Stimulated activated CD4-positive, alpha-beta T cell treated with anti-CD3 and anti-CD28 coated beads, Interleukin-1b, Interleukin-23, amount 100 ng/mL, for 1 hour (primary cell): ENCODE measurements at places on chromosomes 12 and 14.

GRCh38 chr14:75283162-75283832 is 4.7 kb downstream of the FOS start:
- DNase-seq, result no peak

- no peak for DNase-seq
Observed at GRCh38 chr12:57216014-57216911, at the start of gene NXPH4. Gene NXPH4, plus strand, starts transcription at chr12:57216794. Its CDS starts 176 bp downstream, at chr12:57216970.

DNA sequence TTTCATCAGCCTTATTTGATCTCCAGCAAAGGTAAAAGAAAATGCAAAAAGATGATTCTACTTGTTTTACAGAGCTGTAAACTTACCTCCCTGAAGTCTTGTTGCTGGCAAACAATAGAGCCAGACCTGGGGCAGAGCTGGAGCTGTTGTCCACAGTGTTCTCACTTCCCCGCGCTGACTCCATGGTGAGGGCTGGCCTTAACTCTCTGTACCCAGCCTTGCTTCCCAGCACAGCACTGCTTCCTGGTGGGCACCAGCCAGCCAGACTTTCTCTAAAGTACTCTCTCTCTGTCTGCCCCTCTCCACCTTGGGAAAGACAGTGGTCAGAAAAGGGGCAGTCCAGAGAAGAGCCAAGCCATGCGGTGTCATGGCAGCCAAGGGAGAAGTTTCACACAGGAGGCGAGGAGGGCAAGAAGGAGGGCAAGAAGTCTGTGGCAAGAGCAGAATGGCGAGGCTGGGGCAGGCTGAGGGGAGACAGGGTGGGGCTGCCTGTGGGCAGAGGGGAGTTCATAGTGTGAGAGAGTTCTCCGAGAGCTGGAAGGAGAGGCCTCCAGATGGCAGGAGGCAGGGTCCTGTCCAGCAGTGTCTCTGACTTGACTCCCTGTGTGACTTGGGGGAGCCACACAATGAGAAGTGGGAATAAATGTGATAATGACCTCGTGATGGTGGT is 9.3 kb downstream of the EVL start:
- DNase-seq, result no peak

DNA sequence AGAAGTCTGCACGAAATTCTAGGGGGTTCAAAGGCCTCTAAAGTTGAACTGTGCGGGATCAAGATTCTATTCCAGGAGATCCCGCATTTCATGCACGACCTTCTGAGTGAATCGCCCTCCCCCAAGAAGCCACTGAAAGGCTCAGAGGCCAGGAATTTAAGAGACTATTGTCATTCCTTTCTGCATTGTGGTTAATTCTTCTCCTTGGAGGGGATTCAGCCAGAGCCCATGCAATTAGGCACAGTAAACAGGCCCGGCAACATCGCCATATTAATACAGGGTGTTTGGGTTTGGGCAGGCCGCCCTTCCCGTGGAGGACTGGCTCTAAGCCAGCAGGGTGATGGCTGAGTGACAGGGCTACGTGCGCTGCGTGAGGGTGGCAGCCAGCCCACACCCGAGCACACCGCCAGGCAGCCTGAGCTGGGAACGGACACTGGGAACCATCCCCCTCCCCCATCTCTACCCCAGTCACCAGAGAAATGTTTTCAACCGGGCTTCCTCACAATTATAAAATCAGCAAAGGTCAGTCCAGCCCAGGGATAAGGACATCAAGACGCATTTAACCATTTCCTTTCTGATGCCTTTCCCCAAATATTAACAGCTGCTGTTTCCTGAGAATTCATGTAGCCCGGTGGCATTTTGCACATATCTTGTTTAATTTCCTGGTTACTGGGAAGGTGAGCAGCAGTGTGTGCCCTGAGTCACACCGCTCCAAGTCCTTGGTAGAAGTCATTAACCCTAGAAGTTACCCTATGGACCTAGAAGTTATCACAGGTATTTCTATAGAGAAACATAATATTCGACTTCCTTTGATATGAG is 12.5 kb downstream of the EGLN3 start:
- no peak for DNase-seq

DNA sequence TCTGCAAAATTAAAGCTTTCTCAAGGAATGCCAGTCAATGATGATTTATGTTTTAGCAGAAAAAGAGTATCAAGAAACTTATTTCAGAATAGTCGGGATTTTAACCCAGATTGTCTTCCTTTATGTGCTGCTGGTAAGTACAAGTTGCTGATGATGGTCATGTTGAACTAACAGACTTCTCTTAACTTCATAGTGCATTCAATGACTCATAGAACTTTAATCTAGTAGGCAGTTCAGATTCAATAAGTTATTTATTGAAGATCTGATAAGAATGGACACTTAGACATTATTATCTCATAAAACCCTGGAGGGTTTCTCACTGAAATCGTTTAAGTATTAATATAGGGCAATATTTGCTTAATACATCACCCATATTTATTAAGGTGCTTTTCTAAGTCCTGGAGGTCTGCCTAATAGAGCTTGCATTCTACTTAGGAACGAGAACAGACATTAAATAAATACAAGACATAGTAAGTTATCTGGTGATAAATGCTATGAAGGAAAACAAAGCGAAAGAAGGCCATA is 33.8 kb downstream of the TOGARAM1 start:
- no peak for DNase-seq

DNA sequence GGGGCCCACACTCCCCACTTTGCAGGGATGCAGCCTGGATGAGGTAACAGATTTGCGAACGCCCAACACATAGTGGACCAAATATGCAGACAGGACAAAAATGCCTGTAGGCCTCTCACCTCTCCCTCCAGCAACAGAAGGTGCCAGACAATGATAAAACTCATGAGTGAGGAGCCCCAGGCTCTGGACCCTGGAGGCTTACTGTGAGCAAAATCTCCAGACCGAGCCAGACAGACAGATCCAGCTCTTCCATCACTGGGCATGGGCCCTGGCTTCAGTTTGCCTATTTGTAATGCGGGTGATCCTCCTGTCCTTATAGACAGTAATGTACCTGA is 42.3 kb downstream of the IRF2BPL start:
- DNase-seq, result no peak
